Endodermal cell (in vitro differentiated cells): ENCODE measurements at places on chromosomes 16 and 17. TPM values are rescaled to one million over a fixed set of nuclear protein-coding genes. Genes with fewer than 3 reads are reported as not detected.

SCIMP gene
- total RNA-seq: not detected in 2 replicates

CCL22 gene
- not detected in 3 replicates for total RNA-seq

MYH2 gene
- 0.86 and 0.99 TPM in 2 replicates for total RNA-seq

PPP1R27 gene
- not detected in 2 replicates for total RNA-seq

C16orf89 gene
- total RNA-seq: 0.28 TPM in 1 of 3 replicates, not detected in the others

HOXB9 gene
- total RNA-seq: not detected in 2 replicates

WNT9B gene
- total RNA-seq: 0.33 TPM in 1 of 3 replicates, not detected in the others

KCTD13 gene
- total RNA-seq: 17.7 and 21.5 TPM in 2 replicates

KRT36 gene
- total RNA-seq: not detected in 2 replicates

SYCE1L gene
- 4.7 to 19.9 TPM (median 8.2 TPM) in 3 replicates for total RNA-seq

HASPIN gene
- 14.7 and 15.3 TPM in 2 replicates for total RNA-seq

SHISA9 gene
- 22.2 and 27.8 TPM in 2 replicates for total RNA-seq

TM4SF5 gene
- 0.53 TPM in 1 of 3 replicates, not detected in the others for total RNA-seq
